ENCODE measurements at places on chromosomes 12 and 14.

GRCh38 chr14:85917716-85918115 lies 387.8 kb downstream of the FLRT2 start:
- DNase-seq, result no peak

DNA sequence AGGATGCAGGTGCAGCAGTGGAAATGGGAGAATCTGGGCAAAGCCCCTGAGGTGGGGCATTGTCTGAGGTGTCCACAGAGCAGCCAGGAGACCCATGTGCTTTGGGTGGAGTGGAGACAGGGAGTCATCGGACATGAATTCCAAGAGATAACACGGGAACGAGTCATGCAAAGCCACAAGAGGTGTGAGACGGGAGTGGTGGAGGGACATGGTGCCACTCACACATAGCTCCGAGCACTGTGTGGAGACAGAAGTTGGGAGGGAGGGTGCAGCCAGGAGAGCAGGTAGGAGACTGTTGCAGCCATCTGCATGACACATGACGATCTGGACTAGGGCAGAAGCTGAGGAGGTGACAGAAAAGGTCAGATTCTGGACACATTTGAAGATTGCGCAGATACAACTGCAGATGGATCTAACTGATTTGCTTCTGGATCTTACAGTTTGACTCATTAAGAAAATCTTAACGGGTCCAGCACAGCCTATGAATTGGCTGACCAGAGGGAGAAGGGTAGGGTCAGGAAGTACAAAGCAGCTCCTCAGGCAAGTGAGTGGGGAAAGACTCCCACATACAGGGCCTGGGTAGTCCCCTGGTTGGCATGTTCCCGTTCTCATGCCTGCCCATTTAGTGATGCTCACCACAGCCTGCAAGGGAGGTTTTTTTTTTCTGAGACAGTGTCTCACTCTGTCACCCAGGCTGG lies 379.8 kb downstream of the FUT8 start:
- DNase-seq, result no peak

DNA sequence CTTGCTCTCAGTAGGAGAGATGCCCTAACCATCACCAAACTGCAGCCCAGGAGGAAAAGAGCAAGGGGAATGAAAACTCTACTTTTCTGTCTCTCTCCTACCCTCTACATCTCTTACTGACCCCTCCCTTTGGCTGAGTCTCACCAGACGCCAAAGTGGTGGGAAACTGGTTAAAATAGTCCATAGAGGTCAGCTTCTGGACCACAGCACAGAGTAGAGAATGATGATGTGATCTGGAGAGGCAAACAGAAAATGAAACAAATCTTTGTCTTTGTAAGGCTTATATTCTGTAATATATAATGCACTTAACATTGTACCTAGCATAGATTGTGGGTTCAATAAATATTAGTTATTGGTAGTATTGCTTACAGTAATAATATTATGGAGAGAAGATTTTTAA lies 81.0 kb upstream of the GARIN2 start:
- DNase-seq, result no peak

GRCh38 chr14:92021523-92021922 lies 18.3 kb downstream of the TRIP11 start:
- no peak for DNase-seq

GRCh38 chr12:124422570-124423523 lies 128.0 kb downstream of the RFLNA start:
- DNase-seq, result no peak

DNA sequence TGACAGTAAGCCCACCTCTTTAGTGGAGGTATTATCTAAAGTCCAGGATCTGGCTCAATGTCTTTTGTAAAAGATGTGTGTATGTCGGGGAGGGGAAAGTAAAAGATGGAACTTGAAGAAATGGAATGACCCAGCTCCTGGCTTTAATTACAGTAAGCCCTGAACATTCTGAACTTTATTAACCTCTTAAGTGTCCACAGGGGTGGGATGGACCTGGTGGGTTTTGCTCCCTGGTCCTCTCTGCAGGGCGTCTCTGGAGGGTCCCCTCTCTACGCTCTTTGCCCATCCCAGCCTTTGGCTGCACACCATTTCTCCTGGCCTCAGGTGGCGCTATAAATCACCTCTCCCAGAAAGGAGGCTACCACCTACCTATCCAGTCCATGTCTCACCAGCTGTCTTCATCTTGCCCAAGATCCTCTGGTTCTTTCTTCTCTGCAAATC lies 3.7 kb upstream of the CISTR start:
- no peak for DNase-seq

DNA sequence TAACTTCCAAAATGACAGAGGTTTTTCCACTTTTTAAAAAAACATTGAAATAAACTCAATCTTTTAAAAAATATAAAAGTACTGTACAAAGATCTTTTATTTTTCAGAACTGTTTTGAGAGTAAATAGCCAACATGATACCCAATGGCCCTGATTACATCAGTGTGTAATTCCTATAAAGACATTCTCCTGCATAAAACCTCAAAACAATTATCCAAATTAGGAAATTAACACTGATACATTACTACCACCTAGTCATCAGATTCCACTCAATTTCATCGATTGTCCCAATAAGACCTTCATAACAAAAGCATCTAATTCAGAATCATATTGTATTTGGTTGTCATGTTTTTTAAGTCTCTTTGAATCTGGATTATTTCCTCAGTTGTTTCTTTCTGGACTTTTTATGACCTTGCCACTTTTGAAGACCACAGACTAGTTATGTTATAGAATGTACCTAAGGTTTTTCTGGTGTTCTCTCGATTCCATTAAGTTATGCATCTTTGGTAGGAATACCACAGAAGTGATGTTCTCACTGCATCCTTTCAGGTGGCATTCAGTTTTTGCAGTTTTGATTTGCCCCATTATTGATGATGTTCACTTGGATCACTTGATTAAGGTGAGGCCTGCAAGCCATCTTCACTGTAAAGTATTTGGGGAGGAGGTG lies 4.0 kb upstream of the YEATS4 start:
- DNase-seq, result no peak

- DNase-seq, result no peak
Observed at GRCh38 chr14:91293281-91293680, 48.8 kb upstream of the GPR68 start.

- no peak for DNase-seq
Observed at GRCh38 chr12:64383675-64384074, 6.9 kb downstream of the C12orf56 start.
